ENCODE measurements at places on chromosomes 6 and 20.

GRCh38 chr6:13044896-13045295 lies 283.4 kb downstream of the TBC1D7 start:
- DNase-seq, result no peak

GRCh38 chr6:111792241-111792640 lies 81.0 kb downstream of the FYN start:
- DNase-seq, result no peak

- DNase-seq, result no peak
These were observed 1.4 kb downstream of the CST3 start for GRCh38 chr20:23636182-23636907.

GRCh38 chr20:37522260-37523011 lies 1.4 kb downstream of the NNAT start:
- no peak for DNase-seq

- no peak for DNase-seq
These were observed 41.2 kb downstream of the OPN5 start for GRCh38 chr6:47822856-47823554.

DNA sequence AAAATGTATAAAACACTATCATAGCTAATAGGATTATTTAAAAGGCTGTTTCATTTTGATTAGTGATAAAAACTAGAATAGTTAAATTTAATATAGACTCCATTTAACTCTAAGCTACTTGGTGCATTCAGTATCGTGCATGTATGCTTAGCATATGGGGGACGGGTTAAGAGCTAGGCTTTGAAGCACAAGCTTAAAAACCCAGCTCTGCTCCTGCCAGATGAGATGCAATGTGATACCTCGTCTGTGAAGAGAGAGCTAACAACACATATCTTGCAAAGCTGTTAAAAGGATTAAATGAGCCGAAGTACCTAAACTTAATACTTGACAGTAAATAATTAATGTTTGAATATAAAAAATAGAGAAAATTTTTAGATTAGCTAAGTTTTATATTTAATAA lies 42.2 kb downstream of the DTNBP1 start:
- no peak for DNase-seq

- DNase-seq, result no peak
These were observed at the start of gene SIM1 for GRCh38 chr6:100464903-100465700. Gene SIM1, minus strand, starts transcription at chr6:100464921. Its CDS starts 1,453 bp downstream, at chr6:100463468.

DNA sequence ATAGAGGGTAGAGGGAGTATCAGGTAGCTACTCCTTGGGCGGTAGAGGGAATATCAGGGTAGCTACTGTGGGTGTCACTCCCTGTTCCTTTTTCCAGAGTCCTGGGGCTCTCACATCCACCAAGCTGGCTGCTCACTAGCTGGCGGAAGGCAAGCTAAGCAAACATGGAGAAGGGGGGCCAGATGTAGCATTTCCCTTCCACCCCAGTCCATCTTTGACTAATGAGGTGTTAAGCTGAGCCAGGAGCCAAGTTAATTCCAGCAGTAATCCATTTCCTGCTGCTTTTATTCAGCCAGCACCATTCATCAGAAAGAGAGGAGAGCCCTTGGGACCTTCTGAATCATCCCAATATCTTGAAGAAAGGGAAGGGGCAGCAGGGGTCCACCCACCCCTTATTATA lies 330.0 kb downstream of the ZFAND3 start:
- no peak for DNase-seq

GRCh38 chr6:95169775-95170174 lies 407.6 kb upstream of the MANEA start:
- DNase-seq, result no peak

DNA sequence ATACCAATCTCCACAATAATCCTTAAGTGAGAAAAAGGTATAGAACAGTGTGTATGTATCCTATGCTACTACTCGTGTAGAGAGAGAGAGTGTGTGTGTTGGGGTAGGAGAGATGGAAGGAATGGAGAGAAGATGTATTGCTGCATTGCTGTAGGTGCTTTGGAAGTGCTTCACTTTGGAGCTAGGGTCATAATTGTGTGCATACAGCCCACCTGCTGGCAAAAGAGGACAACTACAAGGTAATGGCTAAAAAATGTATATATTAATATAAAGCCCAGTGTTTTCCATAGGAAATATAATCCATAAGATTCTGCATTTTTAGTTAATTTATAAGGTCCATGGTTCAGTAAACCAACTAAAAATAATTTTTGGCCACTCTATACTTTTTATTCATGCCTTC lies 36.1 kb downstream of the SERAC1 start:
- no peak for DNase-seq

GRCh38 chr20:14879020-14879697 lies 541.7 kb upstream of the FLRT3 start:
- DNase-seq, result no peak

- DNase-seq, result no peak
These were observed 700 bp upstream of the MCUR1 start for GRCh38 chr6:13814938-13815575.

GRCh38 chr6:1059596-1059995 lies 252.3 kb upstream of the FOXQ1 start:
- no peak for DNase-seq

DNA sequence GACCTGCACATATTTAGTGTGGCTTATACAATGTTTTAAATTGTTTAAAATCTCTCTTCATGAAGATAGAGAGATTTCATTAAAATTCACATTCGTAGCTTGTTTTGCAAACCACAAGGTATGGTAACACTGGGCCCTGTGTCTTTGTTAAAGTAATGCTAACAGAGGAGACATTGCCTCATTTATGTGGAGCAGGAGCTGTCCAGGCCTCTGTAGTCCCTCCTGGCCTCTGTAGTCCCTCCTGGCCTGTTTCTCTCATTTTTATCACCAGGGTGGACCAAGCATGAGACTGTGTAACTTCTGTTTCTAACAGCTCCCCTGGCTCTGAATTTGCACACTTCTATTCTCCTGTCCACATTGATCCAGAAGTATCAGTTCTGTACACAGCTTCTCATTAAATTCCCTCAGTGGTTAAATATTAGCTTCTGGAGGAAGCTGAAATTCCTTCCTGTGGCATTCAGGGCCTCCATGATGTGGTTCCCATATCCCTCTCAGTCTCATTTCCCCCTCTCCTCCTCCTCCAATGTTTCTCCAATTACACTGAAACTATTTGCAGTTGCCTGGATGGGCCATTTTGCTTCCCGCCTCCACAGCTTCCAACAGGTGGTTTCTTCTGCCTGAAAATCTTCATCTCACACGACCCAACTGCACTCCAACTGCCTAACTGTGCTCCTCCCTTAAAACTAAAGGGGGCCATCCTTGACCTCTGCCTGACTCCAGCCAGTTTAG lies 340.4 kb downstream of the SYNE1 start:
- no peak for DNase-seq

- DNase-seq, result no peak
These were observed 8.1 kb downstream of the SCRT2 start for GRCh38 chr20:667351-668034.

GRCh38 chr6:86423571-86423970 lies 513.8 kb upstream of the HTR1E start:
- no peak for DNase-seq

GRCh38 chr6:168274037-168274952 lies 45.3 kb downstream of the DACT2 start:
- DNase-seq, result no peak

- DNase-seq, result no peak
These were observed 4.1 kb upstream of the PHACTR2 start for GRCh38 chr6:143673669-143674068.

DNA sequence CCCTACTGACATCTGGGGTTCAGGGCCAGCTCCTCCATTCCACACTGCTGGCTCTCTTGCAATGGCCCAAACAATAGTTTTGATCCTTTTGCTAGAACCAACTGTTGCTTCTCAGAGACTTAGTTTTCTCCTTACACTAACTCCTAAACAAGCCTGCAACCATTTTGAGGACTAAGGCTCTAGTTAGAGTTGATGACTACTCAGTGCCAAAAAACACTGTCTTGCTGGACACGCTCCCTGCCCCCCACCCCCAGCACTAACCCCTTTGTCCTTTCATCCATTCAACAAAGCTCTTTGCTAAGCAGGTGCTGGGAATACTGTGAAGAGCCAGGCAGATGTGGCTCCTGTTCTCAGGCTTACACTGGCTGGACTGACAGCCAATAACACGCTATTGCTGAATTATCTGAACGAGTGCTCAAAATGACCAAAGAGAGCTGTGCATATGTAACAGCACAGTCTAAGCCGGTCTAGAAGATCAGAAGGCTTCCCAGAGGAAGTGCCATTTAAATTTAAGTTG lies 17.6 kb downstream of the GCLC start:
- DNase-seq, result no peak

DNA sequence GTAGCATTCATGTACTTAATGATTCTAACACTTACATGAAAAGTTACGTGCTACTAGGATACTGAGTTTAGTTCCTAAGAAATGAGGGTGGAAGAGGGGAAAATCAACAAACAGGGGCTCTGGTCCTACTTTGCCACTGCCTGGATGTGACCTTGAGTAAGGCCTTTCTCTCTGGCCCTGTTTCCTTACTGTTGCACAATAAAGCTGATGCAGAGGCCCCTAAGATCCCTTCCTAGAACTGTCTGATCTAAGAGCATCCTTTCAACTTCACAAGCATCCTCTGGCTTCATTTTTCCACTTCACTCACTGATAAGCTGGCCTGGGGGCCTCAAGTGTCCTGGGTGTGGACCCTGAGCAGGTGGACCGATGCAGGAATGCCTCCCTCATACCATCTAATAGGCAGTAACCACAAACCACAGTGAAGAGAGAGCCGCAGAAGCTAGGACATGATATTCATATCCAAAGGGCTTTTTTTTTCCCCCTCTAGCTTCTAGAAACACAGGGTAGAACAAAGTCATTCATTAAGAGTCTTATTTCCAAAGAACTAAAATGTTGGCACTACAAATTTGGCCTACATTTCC lies 21.6 kb downstream of the FKBP1A start:
- no peak for DNase-seq

DNA sequence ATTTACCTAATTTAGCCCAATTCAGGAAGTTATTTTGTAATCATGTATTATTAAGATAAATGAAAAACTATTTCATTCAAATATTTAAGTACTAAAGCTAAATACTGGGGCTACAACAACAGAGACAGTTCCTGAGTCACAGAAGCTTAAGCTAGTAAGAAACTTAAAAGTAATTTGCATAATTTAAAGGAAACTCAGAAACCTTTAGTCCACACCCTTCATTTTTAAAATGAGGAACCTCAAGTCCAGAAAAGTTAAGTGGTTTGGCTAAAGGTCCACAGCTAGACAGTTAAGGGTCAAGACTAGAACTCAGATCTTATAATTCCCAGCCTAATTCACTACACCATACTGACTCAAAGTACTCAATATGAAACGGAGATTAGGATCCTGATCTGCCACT lies 7.2 kb downstream of the LMBRD1 start:
- DNase-seq, result no peak

DNA sequence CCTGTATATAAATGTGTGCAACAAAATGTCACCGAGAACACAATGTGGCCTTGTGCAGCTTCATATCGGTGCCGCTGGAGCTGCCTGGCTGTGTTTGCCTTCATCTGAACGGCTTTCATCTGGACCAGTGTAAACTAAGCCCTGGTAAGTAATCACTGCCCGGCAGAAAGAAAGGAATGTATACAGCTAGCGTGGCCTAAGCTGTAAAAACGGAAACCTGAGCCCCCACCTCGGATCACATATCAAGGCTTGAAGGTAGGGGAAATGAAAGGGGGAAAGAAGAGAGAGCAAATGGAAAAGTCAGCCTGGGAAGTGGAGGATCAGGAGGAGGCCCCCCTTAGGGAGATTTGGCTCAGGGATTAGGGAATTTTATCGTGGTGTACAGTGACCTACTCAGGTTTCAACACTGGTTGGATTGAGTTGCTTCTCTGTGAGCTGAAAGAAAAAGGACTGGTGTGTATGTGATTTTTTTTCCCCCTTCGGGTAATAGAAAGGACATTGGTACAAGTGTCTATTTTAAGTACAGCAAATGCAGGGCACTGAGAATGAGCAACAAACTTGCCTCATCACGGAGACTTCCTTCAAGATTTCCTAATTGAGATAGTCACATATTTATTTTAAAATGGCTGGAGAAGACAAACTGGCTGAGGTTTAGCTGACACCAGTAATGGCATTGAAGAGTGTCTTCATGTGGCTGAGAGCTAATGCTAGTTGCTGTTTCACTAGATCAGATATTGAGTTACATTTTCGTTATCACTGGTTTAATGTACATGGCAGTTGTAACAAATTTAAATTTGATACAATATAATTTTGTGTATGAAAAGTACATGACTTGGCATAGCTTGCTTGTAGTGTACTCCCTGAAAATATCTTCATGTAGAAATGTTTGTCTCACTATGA lies 3.5 kb downstream of the SOBP start:
- no peak for DNase-seq

GRCh38 chr6:44309092-44309491 lies 4.1 kb downstream of the AARS2 start:
- DNase-seq, result no peak

DNA sequence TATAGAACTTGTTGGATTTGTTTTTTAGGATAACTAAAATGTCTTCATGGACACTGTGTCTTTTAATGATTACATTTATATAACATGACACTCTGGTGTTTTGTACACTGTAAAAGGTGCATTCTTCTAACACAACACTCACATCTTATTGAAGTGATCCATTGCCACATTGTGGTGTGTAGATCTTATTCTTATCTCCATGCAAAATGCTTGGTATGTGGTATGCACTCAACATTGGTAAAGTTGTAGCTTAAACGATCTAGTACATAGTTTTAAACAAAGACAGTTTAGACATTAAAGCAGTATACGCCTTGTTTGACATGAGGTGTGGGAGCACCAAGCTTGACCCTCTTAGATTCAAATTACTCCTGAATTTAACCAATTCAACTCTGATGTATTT lies 84.7 kb downstream of the SASH1 start:
- DNase-seq, result no peak

DNA sequence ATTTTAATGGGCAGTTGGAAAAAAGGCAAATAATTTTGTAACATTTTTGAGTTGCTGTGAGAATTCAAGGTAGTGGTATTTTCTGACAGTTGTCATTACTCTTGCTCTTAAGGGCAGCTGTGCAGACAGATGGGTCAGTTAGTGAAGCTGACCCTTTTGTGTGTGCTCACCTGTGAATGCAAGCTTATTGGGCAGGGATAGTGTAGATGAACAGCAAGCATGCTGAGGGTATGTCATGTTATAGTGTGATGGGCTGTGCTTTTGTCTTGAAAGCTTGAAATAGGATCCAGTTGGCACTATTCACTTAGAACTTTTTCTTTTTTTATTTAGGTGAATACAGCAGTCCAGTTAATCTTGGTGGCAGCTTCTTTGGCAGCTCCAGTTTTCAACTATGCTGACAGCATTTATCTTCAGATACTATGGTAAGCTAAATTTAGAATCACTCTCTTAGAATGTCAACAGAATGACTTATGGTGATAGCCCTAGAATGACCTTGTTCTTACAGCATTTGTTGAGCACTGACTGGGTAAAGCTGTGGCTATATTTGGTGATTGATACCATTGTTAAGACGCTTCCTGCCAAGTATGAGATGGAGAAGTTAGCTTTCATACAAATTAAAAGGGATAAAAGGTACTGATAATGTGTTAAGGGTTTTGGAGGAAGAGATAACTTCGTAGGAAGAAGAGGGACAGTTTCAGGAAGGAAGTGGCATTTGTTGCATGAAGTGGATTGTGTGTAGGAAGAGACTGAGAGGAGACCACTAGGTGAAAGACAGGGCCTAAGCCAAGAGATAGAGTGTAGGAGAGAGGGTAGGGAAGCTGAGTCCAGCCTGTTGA lies 19.5 kb downstream of the LRRN4 start:
- DNase-seq, result no peak

- no peak for DNase-seq
These were observed 796 bp downstream of the PHF20 start for GRCh38 chr20:35772563-35773058.
